Dermis microvascular lymphatic vessel endothelial cell (primary cell): ENCODE measurements at places on chromosomes 1 and 21. TPM values are rescaled to one million over a fixed set of nuclear protein-coding genes. Genes with fewer than 3 reads are reported as not detected.
A peak's percentile ranks its signal among the peaks of the same experiment; 100 is the strongest.

DNA sequence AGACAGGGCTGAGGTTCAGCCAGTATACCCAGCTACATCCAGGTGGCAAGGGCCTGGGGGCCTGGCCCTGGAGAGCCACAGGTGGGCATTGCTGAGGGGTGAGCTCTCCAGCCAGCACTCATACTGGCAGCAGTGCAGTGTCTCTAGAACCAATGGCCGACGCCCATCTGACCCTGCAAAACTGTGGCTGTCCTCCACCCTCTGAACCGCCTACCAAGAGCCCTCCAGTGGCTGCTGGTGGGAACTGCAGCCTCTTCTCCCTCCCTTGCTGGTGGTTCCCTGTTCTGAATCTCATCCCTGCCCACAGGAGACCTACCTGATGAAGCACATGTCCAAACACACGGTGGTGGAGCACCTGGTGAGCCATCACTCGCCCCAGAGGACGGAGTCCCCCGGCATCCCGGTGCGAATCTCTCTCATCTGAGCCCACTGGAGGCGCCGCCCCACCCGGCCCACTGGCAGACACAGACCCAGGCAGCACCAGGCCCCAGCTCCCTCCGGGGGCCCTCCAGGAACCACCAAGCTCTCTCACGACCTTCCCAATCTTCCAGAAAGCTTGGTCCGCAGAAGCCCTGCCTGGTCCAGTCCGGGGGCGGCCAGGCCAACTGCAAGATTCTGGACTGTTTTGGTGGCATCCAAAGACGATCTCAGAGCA is 22.1 kb downstream of the A3GALT2 start:
- DNase-seq = peak; percentile 40

GRCh38 chr1:116253566-116254382 is 119.3 kb upstream of the ATP1A1 start:
- DNase-seq = no peak

GRCh38 chr1:43232482-43232881 is 37.3 kb upstream of the TMEM125 start:
- no peak for DNase-seq

CDC14A gene
- 5.3 and 6.4 TPM in 2 replicates for total RNA-seq

DNA sequence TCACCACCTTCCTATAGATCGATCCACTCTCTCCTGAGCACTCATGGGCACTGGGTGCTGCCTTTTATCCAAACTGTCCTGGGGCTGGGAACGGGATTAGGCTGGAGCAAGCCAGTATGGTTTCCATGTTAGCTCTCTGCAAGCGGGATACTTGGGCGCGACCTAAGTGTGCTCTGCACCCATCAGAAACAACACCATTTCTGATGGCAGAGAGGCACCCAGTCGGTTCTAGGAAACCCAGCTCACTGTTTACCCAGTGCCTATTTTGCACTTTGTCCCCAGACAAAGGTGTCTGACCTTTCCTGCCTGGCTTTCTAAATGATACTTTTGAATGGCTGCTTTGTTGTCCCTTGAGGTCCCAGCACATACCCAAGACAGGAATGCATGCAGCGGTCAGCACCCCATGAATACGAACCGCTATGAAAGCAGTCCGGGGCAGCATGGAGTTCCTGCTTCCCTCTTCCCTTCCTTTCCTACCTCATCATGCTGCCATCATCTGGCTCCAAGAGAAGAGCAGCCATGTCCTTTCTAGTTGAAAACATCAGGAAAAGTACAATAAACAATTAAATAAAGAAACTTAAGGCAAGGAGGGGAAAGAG is 83.9 kb downstream of the TRABD2B start:
- DNase-seq = no peak

SPRR2F gene
- not detected in 2 replicates for total RNA-seq

DNA sequence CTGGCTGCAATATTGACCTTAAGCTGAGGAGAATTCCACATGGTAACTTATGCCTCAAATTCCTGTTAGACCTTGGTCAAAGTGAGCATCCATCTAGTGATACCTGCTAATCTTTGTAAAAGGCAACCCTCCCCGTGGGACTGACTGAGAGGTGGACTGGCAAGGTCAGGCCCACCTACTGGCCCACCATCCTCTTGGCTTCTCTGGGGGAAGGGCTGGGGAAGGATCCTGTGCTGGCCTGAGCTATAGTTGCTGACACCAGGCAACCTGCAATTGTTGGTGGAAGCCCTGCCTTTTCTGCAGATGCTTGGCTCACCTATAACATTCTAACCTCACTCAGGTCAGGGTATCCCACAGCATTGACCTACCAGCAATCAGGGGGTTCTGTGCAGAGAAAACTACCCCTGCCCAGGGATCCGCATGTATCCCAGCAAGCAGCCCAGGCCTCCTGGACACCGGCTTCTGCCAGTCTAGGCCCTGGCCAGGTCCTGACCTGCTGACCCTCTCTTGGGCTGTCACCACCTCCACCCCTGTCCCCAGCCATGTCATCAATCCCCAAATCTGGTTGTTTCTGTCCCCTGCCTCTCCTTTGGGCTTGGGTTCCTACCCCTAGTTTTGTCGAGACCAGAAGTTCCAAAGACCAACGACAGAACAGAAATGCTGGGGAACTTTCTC is 108.1 kb upstream of the EDN2 start:
- no peak for DNase-seq

GRCh38 chr1:1175221-1176062 is 1.8 kb downstream of the TTLL10 start:
- no peak for DNase-seq

GRCh38 chr1:115648717-115649691 is 7.2 kb downstream of the VANGL1 start:
- peak; percentile 80 for DNase-seq

DNA sequence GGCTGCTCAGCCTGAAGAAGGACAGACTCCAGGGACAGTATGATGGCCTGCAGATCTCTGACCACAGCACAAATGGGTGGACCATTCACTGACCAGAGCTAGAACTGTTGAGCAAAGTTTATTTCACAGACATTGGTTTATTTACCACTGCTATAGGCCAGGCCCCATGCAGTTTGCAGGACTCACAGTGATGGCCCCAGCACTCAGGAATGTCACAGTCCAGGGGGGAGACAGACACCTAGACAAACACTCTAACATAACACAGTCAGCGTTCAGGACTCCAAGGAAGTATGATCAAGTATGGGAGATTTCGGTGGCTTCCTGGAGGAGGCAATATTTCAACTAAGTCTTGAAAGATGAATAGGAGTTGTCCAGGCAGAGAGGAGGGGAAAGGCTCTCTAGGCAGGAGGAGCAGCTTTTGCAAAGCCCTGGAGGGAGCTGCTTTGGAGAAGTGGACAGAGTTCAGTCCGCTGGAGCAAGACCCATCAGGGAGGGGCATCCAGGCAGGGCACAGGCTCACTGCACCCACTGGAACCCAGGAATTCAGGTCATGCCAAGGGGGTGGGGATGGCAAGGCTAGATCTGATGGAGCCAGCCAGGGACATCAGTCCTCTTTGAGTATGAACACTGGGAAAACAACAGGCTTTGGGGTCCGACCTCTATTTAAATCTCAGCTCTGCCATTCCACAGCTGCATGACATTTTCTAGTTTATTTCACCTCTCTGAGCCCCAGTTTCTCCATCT is 454.3 kb downstream of the MATN1 start:
- no peak for DNase-seq

GIPC2 gene
- total RNA-seq = 31.9 and 37.2 TPM in 2 replicates

GRCh38 chr1:201570886-201571624 is 32.1 kb downstream of the NAV1 start:
- DNase-seq = peak; percentile 39

- no peak for DNase-seq
These were observed 50.1 kb upstream of the CNTN2 start for GRCh38 chr1:204992998-204993314.

- DNase-seq = peak; percentile 83
These were observed 7.2 kb upstream of the TACSTD2 start for GRCh38 chr1:58584082-58584895.

DNA sequence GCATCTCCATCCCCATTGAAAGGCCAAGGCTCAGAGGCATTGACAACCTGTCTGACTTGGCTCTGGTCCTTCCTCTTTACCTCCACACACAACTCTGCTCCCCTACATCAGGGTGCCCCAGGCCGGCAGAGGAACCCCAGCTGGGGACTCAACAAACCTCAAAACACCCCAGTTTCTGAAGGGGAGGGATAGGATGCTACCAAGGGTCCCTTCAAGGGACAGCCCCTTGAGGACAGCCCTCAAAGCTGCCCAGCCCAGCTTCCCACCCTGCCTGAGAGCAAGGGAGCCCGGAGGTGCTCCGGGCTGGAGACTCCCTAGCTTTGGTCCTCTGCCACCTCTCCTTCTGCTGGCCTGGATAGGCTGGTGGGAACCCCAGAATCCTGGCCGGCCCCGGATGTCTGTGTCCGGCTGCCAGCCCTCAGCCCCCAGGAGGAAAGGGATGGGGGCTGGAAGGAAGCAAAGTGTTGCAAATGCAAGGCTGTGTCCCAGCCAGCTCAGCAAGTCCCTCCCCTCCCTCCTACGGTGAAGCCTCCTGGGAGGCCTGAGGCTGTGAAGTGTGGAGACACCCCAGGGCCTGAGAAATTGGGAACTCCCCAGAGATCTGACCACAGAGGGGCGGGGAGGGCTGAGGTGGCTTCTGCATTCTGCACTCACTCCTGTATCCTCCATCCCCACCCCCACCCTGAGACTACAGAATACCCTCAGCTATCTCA is 1.1 kb upstream of the MARCKSL1 start:
- no peak for DNase-seq

TNNT2 gene
- not detected in 2 replicates for total RNA-seq

AMY2A gene
- total RNA-seq = under 0.01 TPM in 1 of 2 replicates, not detected in the other

GPR157 gene
- 3.9 and 5.1 TPM in 2 replicates for total RNA-seq

GRCh38 chr1:219798283-219799030 is 129.9 kb downstream of the SLC30A10 start:
- DNase-seq = no peak

DNA sequence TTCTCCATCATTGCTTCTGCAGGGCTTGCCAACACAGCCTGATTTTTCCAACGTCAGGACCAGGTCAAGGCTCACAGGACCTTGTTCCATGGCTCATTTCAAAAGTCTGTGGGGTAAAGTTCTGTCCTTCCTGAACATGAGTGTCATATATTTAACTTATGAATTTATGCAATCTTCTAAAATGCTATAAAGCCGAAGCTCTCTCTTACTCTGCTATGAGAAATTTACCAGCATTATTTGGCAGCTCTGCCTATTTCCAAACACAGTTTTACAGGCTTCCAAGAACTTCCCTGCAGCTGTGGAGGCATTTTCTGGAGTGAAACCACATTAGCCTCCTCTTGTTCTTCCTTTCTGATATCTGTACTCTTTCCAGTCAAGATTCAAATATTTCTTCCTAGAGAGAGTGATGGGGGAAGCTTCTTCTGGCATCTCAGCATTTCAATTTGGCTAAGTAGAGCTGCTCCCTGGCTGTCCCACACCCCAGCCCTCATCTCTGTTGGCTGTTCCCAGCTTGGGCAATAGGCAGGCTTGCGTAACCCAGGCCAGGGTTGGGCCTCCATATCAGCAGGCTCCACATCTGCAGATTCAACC is 15.6 kb upstream of the HMGCS2 start:
- no peak for DNase-seq
